ENCODE measurements at places on chromosomes 4 and X.

DNA sequence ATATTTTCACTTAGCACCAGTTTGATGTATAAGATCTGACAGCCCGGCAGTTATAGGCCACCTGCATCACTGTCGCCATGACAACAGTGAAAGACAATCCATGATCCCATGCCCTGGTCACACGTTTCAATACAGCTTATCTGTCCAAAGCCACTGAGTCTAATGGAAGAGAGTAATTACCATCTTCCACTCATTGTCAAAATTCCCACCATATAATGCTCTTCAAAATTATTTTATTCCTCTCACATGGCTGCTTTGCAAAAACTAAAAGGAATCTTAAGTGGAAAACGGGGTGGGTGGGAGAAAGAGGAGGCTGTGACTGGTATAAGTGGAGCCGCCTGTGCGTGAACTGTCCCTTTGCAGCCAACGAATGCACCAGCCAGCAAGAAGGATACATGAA lies 44.2 kb downstream of the MAML3 start:
- no peak for DNase-seq

GRCh38 chr4:7007142-7007907 lies 35.8 kb upstream of the TADA2B start:
- no peak for DNase-seq

GRCh38 chr4:184287697-184288255 lies 70.1 kb upstream of the ENPP6 start:
- DNase-seq: no peak

DNA sequence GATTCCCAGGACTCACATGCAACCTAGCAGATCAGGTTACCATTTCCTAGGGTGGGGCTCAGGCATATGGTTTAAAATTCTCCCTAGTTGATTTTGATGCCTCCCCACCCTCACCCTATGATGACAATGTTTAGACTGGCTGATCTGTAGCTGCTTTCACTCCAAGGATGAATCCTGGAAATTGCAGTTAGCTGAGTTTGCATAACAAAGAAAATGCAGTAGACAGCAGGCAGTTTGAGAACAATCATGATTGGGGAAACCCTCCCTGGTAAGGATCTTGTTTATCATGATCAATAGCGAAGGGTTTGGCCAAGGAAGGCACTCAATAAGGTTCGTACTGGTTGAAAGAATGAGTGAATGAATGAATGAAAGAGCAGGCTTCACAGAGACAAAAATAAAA lies 2.1 kb downstream of the ZNF518B start:
- no peak for DNase-seq

DNA sequence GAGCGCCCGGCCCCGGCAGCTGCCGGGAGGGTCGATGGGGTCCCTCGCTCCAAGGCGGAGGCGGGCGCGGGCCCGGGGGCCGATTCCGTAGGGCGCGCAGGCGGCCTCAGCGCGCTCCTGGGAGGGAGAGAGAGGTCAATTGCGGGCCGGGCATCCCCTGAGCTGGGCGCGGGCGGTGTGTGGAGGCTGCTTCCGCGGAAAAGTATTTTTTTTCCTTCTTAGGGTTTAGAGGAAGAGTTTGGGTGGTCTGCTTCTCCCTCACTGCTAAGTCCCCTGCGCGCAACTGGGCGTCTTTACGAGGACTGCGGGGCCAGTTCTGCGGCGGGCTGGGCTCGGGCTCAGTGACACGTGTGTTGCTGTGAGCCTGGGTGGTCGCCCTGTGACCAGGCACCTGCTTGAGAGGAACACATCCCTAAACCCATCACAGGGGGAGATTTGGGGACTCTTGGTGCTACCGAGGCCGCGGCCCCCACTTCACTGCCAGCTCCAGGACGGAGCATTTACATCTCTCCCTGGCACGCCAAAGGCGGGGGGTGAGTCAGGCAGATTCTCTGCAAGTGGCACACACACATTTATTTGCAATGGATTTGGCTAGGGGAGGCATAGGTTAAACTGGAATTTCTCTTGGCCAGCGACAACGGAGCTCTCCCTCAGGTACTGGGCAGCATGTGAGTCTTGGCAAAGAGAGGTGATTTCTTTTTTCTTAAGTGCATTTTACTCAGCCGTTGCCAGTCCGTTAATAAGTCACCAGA lies 151.2 kb upstream of the SLC4A4 start:
- DNase-seq: no peak

DNA sequence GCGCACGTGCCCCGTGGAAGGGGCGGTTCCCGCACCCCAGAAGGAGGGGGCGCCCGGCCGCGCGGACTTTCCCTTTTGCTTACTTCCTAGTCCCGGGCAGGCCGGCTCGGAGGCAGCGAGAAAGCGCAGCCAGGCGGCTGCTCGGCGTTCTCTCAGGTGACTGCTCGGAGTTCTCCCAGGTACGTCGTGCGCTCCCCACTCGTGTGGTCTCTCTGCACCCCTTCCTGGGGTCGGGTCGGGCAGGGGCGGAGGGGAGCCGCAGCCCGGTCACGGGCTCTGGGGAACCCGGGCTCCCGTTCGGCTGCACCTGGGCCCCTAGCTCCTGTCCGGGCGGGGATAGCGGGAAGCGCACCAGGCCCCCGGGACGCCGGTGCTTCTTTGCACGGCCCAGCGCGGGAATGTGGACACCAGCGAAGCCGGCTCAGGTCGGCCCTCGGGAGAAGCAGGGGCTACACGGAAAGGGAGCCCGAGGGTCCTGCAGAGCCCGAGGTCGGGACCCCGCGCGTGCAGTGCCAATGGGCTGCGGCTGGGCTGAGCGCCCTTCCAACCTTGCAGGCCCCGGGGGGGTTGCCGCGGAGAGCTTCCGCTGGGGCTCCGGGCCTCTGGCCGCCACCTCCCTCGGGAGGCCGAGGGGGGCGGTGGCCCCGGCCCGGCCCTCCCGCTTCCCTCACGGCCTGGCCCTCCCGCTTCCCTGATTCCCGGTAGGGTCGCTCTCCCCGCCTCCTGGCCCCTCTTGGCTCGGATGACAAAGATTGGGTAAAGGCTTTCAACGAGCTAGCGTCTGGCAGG lies at the start of gene TLR2:
Gene TLR2 (plus strand): TSS at position 99 of the 789 bp plus-strand sequence. CDS start 18,628 bp downstream, outside the sequence.
- no peak for DNase-seq

DNA sequence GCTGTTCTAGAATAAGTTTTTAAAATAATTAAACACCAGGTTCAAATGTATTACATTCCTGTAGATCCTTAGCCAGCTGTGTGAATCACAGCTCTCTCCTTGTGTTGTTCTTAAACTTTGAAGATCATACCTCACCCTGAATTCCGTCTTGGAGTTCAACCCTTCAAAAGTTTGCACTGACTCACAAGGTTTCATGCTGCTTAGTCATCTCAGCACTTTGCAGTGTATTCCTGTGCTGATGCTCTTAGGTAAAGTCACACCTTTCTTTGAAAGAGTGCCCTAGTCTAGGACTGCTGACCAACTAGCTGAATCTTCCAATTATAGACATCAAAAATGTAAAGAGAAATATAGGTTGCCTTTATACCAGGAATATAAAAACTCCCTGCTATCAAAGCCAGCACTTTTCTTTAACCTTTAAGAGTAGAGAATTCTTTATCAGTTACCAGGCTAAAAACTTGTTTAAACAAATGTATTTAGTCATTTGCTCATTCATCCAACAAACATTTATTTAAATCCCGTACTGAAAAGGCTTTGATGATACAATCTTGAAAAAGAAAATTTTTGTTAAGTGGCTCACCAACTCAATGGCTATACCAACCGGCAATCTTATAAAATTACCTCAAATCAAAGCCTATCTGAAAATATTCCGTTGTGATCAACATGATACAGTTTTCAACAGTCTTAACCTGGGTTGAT lies 169.7 kb downstream of the RAP1GDS1 start:
- DNase-seq: no peak

GRCh38 chr4:72016011-72016410 lies 15.8 kb upstream of the NPFFR2 start:
- no peak for DNase-seq

DNA sequence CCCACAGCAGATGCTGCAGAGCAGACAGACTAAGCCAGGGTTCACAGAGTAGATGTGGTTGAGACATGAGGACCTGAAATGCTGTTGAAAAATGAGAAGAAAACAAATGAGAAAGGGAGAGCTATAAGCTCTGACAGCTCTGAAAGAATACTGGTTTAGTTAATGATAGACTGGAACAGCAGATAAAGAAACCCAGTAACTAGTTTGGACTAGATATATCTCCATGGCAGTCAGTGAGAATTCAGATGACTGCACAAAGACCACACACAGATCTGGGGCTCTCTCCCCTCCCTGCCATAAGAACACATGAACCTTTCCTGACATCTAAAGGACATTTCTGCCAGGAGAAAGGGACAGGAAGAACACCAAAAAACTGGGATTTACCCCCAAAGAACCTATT lies 8.2 kb downstream of the NAA11 start:
- no peak for DNase-seq

GRCh38 chr4:6695660-6696610 lies 2.3 kb downstream of the S100P start:
- DNase-seq: no peak

GRCh38 chr4:168076989-168077725 lies 15.2 kb upstream of the ANXA10 start:
- DNase-seq: no peak

DNA sequence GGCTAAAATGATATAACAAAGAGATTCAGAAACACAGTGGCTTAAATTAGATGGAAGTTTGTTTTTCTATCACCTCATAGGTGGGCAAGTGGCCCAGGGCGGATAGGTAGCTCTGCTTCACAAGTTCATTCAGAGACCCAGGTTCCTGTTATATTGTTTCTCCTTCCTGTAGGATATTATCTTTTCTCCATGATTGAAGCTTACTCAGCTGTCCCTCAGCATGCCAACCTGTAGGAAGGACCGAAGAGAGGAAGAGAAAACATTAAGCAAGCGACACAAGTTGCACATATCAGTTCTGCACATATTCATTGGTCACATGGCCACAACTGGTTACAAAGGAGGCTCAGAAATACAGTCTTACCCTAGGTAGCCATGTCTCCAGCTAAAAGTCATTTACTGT lies 6.9 kb downstream of the KLHL5 start:
- DNase-seq: no peak

DNA sequence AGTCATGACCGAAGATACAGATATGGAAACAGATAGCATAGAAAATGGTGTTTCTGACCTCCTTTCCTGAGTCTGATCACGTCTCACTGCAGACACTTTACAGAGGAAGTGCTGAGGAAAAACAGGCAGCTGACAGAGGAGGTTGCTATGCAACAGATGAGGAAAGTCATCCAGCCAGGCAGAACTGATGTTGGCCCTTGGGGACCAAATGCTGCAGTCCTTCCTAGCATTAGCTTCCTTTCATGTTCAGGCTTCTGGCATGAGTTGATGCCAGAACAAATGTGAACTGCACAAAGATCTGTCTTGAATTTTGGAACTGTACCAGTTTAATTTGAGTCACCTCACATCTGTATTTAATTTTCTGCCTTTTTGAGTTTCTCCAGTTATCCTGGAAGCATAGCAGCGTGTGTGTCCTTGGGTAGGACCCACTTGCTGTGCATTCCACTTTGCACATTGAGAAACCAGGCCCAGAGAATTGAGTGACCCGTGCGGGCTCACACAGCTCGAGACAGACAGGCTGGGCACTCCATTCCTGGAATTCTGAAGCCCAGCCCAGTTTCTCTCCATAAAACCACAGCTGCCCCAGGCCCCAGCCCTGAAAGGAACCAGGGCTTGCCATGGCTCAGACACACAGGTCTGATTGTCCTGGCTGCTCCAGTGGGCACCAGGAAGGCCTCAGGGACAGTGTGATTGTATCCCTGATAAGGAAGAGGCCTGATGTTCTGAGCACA lies 1.4 kb upstream of the MAGED1 start:
- no peak for DNase-seq

DNA sequence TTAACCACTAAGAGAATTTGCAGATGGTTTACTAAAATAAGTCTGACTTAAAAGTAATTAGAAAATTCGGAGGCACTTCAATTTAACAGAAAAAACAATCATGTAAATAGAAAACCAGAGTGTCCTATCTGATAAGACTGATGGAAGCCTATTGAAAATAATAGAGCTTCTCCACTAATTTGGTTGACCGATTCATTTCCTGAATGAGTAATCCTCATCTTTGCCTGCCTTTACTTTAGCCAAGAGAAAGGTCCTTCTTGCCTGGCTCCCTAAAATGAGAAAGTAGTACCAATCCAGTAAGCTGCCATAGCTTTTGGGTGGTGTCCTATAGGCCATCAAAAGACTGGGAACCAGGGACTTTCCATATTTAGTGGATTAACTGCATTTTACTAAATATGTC lies 48.4 kb downstream of the KCNIP4 start:
- DNase-seq: no peak

GRCh38 chrX:7164174-7164573 lies 16.2 kb upstream of the PUDP start:
- DNase-seq: no peak

GRCh38 chr4:98568941-98569663 lies 89.3 kb downstream of the TSPAN5 start:
- no peak for DNase-seq

DNA sequence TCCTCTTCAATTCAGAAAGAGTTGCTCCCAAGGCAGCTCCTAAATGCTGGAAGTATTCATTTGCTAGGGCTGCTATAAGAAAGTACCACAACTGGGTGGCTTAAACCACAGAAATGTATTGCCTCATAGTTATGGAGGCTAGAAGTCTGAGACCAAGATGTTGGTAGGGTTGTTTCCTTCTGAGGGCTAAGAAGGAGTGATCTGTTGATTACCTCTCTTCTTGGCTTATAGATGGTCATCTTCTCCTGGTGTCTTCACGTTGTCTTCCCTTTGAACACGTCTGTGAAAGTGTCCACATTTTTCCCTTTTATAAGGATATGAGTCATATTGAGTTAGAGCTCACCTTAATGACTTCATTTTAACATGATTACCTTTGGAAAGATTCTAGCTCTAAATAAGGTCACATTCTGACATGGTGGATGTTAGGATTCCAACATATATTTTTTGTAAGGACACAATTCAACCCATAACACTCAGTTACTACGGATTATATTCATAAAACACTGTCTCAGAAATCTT lies 266.3 kb downstream of the SPATA18 start:
- no peak for DNase-seq

GRCh38 chrX:72046447-72046846 lies 85.3 kb downstream of the RTL5 start:
- DNase-seq: no peak

DNA sequence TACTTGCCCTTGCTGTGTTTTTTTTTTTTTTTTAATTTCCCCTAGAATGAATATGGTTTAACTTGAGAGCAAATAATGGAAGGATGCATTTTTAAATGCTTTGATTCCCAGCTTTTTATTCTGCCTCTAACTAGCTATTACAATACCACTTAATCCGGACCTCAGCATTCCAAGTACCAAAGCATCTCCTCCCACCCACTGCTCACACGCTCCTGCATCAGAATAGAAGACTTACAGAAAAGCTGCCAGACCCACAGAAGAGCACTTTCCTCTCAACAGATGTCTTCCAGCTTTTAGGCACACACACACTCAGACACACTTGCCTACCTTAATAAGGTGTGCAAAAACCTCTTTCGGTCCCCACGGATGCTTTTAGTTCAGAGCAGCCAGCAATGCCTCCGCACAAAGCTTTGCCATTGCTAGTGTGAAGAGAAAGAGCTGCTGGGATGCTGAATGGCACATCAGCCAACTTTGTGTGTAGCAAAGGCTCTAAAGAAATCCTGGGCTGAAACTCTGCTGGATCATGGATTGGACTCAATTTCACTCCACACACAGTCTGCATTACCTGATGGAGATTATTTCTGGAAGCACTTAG lies 1056.2 kb downstream of the DMD start:
- DNase-seq: no peak

Measured in activated CD8-positive, alpha-beta memory T cell treated with anti-CD3 and anti-CD28 coated beads for 1 hour (primary cell).